Fibroblast of skin of right quadriceps (primary cell): ENCODE measurements at places on chromosomes 2 and 18.

DNA sequence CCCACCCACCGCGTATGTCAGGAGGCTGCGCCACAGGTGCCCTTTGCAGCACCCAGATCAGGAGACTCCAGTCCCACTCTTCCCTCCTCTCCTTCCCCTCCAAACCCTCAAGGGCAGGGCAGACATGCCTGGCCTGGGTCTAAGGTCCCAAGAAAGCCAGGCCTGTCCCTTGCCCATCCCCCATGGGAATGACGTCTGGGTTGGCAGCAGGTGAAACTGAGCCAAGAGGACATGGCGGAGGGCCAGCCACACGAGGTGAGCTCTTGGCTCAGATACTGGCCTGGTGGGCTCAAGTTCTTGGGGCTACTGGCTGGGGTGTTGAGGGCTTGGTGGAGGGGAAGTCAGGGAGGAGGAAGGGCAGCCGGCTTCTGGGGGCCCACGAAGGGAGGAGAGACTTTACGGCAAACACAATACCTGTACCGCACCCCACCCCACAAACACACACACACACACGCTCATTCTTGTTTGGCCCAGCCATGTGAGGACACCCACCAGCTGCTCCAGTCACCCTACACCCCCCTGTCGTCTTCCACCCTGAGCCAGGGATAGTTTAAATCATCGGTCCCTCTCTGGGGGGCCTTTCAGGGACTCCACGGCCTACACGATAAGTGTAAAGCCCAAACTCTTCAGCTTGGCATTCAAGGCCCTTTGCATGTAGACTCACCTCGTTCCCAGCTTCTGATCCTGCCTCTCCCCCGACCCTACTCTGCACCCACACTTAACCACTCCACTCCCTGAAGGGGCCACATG lies 24.1 kb upstream of the TNS1 start:
- no peak for DNase-seq

DNA sequence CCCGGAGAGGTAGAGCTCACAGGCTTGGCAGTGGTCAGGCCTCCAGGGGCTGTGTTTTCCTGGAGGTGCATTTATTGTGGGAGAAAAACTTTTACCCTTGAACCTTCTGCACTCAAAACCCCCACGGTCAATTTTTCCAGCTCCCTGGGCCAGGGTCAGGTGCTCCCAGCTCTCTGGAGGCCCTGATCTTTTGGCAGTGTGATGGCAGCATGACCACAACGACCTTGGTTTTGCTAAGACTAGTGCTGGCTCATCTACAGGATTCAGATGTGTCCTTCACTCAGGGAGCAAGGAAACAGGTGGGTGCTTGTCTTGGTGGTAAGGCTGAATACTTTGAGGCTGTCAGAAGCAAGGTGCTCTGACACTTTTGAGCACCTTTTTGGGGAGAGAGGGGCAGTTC lies 92.3 kb downstream of the CCDC93 start:
- no peak for DNase-seq

DNA sequence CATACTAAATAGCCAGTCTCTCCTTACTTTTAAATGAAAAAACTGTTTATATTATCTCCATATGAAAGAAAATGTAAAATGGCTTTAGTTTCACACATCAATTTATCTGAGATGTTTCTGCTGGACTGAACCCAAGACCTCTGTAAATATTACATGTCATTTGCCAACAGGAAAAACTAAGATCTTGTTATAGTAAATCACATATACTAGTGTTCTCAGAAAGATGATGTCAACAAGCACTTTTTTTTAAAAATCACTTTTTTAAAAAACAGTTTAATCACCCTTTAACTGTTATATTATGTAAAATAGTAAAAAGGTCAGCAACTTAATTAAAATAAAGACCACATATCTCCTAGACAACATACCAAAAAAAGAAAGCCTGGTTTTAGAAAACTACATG lies 46.3 kb downstream of the PTPN2 start:
- DNase-seq = peak; percentile 63

DNA sequence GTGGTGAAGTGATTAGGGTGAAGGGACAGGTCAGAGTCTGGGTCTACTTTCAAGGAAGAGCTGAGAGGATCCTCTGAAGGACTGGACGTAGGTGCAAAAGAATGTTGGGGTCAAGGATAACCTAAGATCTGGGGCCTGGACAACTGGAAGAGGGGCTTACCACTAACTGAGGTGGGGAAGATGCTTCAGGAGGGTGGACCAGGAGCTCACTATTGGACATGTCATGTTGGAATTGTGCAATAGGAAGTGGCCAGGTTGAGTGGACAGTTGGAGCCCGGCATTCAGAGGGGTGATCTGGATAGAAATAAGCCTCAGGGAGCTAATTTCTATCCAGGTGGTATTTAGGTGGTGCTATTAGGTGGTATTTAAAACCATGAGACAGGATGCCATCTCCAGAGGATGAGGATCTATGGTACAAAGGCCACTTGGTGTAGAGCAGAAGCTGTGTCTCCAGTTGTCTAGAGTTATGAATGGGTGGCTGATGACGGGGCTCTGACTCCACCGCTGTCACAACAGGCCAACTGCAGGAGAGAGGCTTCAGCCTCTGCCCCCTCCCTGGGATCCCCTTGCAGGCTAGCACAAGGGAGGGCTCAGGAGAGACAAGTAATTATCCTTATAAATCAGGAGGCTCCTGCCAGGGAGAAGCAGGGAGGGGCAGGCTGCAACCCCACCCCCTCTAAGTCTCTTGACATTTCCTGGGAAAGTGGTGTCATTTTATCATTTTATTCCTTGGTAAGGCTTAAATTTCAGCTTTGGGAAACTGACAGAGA lies 158.0 kb downstream of the SMAD7 start:
- no peak for DNase-seq

DNA sequence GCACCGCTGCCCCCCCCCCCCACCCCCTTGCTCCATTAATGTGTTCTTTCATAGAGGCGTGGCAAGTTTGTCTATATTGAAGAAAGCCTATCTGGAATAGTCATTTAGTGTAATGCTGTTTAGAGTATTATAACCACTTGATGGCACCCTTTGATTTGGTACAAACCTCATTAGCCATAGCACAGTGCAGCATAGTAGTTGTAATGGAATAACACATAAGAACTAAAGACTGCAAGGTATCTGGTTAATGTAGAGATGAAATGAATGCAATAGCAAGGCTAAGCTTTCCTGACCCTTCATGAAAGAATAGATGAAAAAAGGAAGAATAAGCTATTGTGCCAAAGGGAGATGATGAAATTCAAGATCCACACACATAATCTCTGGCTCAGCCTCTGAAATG lies 81.9 kb downstream of the EHBP1 start:
- peak; percentile 39 for DNase-seq

GRCh38 chr2:162623888-162624287 lies 214.7 kb downstream of the KCNH7 start:
- no peak for DNase-seq

- DNase-seq = no peak
Observed at GRCh38 chr2:220451438-220451837, 824.0 kb downstream of the SLC4A3 start.

DNA sequence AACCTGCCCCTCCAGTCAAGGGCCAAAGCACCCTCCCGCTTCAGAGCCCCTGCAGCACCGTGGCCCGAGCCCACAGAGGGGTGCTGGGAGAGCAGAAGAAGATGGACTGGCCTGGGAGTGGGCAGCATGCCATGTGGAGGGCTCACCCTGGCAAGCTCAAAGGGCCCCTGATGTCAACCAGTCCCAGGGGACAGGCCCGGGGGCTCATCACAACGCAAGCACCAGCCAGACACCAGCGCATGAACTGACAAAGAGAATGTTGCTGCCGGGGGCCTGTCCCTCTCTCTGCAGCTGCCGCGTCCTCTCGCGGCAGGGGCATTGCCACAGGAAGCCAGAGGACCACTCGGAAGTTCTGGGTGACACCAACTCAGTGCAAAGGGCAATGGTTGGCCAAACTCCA lies 30.3 kb upstream of the BIN1 start:
- no peak for DNase-seq

- no peak for DNase-seq
Observed at GRCh38 chr2:53473236-53473635, 294.4 kb upstream of the CHAC2 start.

DNA sequence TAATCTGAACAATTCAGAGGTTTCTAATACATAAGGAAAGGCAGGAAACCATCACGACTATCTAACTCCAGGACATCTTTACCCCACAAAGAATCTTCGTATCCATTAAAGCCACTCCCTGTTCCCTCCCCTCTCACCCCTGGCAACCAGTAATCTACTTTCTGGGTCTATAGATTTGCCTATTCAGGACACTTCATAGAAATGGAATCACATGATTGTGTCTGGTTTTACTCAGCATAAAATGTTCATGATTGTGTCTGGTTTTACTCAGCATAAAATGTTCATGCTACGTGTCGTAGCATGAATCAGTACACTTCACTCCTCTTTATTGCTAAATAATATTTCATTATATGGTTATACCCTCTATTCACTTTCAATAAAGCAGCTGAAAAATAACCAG lies 11.6 kb downstream of the FECH start:
- no peak for DNase-seq
